ENCODE measurements at places on chromosomes 7 and 10. TPM values are rescaled to one million over a fixed set of nuclear protein-coding genes. Genes with fewer than 3 reads are reported as not detected.

LHPP gene
- total RNA-seq, result 13.5 TPM

DNA sequence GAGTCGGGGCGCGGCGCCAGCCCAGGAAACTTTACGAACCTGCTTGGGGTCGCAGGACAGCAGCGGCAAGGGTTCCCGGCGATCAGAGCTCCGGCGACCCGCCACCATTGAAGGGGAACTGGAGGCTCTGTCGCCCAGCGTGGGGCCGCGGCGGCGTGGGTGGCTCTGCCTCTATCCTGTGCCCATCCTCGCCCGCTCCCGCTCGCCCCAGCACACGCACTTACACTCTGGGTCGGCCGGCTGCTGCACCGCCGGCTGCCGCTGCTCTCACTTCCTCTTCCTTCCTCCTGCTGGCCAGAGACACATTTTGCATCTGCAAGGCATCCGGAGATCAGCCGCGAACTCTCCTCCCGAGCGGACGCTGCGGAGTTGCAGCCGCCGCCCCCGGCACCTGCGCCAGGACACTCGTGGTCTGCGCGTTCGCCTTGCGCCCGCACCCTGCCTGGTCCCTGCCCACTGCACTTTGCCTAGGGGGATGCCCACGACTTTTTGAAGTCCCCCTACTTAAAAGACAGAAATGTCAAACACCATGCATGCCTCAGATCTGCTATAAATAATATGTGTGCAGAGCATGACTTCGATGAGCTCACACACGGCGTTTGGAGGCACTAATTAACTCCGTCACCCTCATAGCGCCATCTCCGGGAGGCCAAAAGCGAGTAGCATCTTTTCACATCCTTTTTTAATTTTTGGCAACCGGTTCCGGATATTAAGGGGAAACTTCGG, at the start of gene ELMO1:
Gene ELMO1 (minus strand): TSS at position 229 of the 726 bp plus-strand sequence. CDS start 106,174 bp downstream, outside the sequence.
- DNase-seq, result peak; percentile 87

GRCh38 chr10:26259341-26259740, 42.8 kb downstream of the GAD2 start:
- no peak for DNase-seq

DNA sequence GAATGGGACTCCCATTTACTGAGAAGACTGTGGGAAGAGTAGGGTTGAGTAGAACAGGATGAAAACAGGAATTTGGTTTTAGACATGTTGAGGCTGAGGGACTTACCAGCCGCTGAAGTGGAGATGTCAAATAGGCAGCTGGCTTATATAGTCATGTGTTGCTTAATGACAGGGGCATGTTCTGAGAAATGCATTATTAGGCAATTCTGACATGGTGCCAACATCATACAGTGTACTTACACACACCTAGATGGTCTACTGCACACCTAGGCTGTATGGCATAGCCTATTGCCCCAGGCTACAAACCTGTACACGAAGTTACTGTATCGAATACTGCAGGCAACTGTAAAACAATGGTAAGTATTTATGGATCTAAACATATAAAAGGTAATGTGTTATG, 17.5 kb downstream of the ARL3 start:
- no peak for DNase-seq

VOPP1 gene
- total RNA-seq, result 90.8 TPM

DNA sequence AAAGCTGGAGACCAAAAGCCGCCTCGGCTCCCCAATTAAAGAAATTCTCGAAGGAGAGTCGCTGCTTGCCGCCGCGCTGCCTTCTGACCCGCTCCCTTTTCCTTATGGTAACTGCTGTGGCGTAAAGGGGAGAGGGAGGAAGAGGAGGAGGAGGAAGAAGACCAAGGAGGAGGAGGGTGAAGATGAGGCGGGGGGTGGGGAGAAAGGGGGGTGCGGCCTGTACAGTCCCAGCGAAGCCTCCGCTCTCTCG, 388 bp downstream of the CNOT4 start:
- no peak for DNase-seq

DNA sequence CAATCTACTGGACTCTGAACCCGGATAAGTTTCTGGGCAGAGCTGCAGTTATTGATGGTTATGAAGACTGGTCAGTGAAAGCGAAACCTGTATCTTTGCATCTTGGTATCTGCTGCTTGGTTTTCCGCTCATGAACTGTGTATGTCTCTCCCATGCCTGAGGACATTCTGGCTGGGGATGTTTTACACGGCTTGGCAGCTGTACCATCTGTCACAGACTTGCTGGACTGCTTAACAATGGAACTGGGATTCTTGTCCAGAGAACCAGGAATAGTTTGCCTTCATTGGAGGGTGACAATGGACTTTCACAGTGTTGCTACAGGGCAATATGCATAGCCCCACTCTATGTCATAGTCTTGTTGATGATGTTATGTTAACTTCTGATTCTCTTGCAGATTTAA, 119.9 kb upstream of the TMEM106B start:
- no peak for DNase-seq

GRCh38 chr10:104150139-104150538, 28.2 kb downstream of the SFR1 start:
- no peak for DNase-seq

GRCh38 chr7:46844486-46844885, 737.4 kb downstream of the TNS3 start:
- no peak for DNase-seq

BTBD16 gene
- not detected for total RNA-seq

GRCh38 chr7:66255534-66256100, 50.5 kb downstream of the TPST1 start:
- no peak for DNase-seq

DNA sequence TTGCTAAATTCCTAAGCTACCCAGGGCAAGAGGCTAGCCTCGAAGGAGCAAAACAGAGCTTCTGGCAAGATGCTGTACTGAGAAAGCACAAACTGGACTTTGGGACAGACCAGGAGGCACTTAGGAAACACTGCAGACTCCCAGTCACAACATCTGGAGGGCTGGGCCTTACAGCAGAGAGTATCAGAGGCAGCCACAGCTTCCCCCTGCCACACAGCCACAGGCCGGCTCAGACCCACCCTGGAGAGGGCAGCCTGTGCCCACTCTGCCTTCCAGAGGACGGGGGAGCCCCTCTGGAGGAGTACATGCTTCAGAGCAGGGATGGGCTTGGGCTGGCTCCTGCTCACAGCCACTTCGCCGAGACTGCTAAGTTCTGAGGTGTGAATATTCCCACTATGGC, 17.4 kb downstream of the ESYT2 start:
- DNase-seq, result no peak

FGFR2 gene
- not detected for total RNA-seq

DNA sequence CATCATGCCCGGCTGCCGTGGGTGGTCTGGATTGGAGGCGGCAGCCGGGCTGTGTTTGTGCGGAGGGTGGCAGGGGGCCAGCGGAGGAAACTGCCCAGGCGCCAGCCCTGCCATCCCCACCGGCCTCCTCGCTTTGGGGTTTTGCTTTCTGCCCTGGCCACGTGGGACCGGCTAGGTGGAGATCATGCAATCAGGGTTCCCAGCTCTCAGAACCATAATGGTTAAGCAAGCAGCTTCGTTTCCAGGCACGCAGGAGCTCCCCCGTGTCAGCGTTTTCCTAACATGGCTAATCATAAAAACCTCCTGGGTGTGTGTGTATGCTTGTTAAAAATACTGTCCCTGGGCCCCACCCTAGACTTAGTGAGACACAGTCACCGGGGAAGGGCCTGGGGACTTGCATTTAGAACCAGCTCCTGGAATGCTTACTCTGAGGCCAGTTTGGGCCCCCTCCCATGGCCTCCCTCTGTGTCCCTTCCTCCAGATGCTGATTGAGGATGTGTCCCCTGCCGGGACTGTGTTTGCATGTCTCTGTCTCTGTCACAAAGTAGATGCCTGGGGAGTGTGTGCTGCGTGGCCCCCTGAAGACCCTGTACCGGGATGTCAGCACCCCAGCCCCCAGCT, 119.3 kb downstream of the CUX1 start:
- no peak for DNase-seq

SLC16A12 gene
- not detected for total RNA-seq

STAG3 gene
- 121 TPM for total RNA-seq

FAM237B gene
- total RNA-seq, result not detected

DNA sequence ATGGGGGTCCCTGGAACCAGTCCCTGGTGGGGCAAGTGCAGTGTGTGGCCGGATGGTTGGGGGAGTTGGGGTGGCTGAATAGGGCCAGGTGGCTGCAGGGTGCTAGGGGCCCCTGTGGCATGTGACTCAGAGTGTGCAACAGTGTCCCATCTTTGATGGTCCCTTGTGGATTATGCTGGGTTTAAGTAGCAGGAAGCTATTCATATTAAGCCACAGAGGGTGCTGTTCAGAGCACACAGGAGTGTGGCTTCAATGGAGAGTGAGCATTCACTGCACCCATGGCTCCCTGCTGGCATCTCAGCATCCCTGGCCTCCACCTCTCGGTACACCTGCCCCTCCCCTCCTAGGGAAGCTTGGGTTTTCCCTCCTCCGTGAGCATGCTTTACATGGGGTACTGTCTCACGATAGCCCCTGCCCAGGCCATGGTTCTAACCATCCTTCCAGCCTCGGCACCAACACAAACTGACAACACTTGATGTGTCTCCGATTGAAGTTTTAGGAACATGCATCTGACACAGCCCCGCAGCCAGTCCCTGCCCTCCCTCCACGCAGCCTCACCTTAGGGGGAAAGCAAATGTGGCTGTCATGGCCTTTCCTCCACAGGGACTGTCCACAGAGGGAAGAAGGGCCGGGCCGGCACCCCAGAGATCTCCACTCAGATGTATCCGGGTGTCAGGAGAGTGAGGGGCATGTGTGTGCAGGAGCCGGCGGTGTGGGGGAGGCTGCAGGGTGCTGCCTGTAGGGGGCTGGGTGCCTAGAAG, 30.4 kb upstream of the PPIF start:
- DNase-seq, result peak; percentile 35

DNA sequence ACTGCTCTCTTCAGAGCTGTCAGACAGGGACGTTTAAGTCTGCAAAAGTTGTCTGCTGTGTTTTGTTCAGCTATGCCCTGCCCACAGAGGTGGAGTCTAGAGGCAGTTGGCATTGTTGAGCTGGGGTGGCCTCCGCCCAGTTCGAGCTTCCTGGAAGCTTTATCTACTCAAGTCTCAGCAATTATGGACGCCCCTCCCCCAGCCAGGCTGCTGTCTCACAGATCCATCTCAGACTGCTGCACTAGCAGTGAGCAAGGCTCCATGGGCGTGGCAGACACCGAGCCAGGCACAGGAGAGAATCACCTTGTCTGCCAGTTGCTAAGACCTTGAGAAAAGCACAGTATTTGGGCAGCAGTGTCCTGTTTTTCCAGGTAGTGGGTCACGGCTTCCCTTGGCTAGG, 98.1 kb downstream of the SDHAF3 start:
- no peak for DNase-seq

- no peak for DNase-seq
These were observed 37.7 kb upstream of the LRGUK start for GRCh38 chr7:134089446-134089845.

DNA sequence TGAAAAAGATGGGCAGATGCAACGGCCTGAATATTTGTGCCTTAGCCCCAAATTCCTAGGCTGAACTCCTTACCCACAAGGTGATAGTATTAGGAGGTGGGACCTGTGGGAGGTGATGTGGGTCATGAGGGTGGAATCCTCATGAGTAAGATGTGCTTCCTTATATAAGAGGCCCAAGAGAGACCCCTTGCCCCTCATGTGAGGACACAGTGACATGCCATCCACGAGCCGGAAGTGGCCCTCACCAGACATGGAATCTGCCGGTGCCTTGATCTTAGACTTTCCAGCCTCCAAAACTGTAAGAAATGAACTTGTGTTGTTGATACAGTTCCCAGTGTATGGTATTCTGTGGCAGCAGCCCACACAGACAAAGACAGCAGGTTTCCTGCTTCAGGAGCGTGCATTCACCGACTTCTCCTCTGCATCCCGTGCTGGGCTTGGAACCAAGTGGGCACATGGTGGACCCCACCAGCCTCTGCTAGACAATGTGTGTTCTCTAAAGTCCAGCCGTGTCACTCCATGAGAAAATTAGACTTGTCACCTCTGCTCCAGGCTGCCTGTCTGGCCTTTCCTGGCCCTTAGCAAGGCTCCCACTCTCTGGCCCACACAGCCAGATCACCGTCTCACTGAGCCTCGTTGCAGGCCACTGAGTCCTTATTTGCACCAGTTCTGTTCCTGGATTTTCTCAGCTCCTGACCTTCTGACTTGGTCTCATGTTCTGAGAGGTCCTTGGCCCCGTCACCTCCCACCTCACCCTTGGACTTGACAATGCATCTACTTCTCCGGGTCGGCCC, 52.9 kb upstream of the CACUL1 start:
- no peak for DNase-seq

GRCh38 chr7:21944616-21945453, 864 bp downstream of the CDCA7L start:
- DNase-seq, result peak; percentile 48

- DNase-seq, result no peak
These were observed 242.6 kb downstream of the DNAJB6 start for GRCh38 chr7:157579425-157579824.

DNA sequence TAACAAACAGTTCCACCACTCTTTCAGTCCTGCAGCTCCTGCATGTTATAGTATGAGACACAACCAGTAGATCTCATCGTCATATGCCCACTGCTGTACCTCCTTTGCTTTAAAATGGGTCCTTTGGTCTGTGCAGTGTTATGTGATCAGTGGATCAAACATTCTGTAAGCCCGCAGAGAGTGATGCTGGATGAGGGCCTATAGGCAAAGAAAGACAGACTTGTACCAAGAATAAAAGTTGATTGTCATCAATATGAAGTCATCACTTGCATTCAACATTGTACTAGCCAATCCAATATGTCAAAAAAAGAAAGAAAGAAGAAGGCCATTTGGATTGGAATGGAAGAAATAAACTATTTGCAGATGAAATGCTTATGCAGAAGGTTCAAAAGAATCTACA, 79.8 kb upstream of the PHYHIPL start:
- DNase-seq, result no peak

DNA sequence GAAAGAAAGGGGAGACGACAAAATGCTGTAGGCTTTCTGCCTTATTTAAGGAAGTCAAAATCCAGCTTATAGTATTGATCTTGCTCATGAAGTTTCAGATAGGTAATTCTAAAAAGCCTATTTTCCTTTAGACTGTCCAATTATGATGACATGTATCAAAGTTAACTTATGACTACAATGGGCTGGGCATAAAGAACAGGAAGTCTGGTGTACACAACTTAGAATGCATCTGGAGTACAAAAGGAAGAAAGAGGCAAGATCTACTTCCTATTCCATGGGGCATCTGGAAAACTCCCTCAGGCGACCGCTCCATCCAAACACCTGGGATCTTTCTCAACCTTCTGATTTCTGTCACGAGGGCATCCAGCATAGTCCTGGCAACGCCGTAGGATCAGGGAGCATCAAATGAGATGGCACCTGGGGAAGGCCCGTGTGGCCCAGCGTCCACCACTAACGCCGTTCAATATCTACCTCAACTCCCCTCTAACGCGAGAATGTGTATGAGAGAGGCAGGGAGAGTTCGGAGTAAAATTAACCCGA, 512 bp downstream of the FAM24B start:
- no peak for DNase-seq

LIPJ gene
- not detected for total RNA-seq

DNA sequence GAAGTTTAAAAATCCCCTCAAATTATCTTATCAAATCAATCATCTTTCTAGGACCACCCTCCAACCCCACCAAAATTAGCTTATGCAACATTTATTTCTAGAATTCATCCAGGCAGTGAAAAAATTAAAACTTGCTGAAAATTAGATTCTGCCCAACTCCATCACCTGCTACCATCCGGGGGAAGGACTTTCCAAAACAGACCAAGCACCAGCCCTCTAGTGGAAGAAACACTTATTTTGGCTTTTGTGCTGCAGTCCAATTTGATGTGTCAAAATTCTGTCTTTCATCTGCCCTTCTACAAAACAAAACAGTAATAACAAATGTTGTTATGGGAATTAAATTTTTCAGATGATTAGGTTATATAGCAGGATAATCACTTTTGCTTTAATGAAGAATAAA, 35.1 kb downstream of the GCC1 start:
- no peak for DNase-seq

GRCh38 chr7:155001756-155002410, 1.0 kb downstream of the PAXIP1 start:
- DNase-seq, result peak; percentile 7

Data from activated T-cell treated with anti-CD3 and anti-CD28 coated beads, Interleukin-2, amount 50 U/mL, for 72 hours (primary cell).